ENCODE measurements at places on chromosomes 2 and 18.
A peak's percentile ranks its signal among the peaks of the same experiment; 100 is the strongest.

GRCh38 chr2:9738535-9739496 lies 104.5 kb upstream of the TAF1B start:
- DNase-seq, result no peak

DNA sequence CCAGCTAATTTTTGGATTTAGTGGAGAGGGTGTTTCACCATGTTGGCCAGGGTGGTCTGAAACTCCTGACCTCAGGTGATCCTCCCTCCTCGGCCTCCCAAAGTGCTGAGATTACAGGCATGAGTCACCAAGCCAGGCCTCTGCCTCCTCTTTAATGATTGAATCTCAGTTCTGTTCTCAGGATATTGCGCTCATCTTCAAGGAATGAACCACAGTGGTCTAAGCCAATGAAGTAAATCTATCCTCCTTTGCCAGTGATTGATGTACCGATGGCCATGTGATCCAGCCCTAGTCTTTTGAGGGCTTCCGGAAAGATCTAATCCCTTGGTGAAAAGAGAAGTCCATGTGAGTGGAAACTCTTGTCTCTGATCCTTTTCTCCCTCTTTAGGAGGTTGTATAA lies 48.6 kb downstream of the POLE4 start:
- DNase-seq, result no peak

GRCh38 chr2:198321522-198322088 lies 517.2 kb downstream of the PLCL1 start:
- peak; percentile 8 for DNase-seq

- no peak for DNase-seq
Measured at GRCh38 chr2:240589850-240590525, 3.5 kb downstream of the CAPN10 start.

- no peak for DNase-seq
Measured at GRCh38 chr18:28455971-28456370, 279.0 kb upstream of the CDH2 start.

GRCh38 chr2:153214337-153214736 lies 264.2 kb downstream of the RPRM start:
- DNase-seq, result no peak

GRCh38 chr2:162226836-162227235 lies 16.4 kb downstream of the FAP start:
- no peak for DNase-seq

GRCh38 chr2:160906878-160907277 lies 253.3 kb upstream of the TANK start:
- no peak for DNase-seq

- DNase-seq, result peak; percentile 24
Measured at GRCh38 chr2:231795525-231796327, 9.5 kb downstream of the COPS7B start.

DNA sequence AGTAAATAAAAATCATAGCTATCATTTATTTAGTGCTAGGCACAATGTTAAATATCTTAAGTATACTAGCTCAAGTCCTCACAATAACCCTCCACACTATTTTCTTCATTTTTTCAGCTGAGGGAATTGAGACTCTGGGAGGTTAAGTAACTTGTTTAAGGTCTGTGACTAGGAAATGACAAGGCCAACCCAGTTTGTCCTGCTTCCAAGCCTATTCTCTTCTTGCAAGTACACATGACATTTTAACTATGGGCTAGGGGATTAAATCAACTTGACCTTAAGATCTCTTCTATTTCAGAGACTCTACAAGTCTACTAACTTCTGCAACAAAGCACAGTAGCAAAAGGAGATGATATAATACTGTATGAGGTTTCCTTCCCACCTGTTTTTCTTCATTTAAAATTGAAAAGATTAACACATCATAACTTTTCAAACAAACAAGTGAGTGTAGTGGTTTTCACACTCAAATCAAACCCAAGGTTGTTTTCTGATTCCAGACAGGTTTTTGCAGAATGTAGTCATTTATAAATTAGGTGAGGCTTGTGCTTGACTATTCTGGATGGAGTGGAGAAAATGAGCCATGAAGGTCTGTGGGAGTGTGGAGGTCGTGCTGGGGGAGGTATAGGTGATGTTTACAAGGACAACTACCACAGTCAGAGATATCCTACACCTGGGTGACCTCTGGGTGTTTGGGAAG lies 57.0 kb downstream of the CD28 start:
- DNase-seq, result no peak

DNA sequence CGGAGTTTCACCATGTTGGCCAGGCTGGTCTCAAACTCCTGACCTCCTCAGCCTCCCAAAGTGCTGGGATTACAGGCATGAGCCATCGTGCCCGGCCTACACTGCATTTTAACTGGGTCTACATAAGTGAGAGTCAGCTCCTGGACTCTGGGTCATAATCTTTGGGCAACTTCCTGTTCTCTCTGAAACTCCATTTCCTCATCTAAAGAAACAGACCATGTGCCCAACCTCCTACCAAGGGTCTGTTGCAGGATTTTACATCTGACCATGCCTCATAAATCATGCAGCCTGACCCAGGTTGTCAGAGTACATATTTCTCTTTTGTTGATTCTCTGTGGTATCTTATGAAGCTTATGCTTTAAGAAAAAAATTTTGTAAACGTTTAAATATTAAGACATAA lies 280.4 kb downstream of the ALPK2 start:
- DNase-seq, result no peak

DNA sequence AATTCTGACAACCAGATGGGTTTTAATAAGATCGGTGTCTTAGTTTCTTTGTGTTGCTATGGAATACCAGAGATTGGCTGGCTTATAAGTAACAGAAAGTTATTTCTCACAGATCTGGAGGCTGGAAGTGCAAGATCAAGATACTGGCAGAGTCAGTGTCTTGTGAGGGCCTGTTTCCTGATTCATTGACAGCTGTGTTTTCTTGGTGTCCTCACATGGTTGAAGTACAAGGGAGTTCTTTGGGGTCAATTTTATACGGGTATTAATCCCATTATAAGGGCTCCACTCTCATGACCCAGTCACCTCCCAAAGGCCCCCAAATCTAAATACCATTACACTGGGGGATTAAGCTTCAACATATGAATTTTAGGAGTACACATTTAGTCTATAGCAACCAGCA lies 421.1 kb downstream of the LRP1B start:
- peak; percentile 97 for DNase-seq

GRCh38 chr2:239139566-239139965 lies 261.3 kb downstream of the HDAC4 start:
- DNase-seq, result no peak

DNA sequence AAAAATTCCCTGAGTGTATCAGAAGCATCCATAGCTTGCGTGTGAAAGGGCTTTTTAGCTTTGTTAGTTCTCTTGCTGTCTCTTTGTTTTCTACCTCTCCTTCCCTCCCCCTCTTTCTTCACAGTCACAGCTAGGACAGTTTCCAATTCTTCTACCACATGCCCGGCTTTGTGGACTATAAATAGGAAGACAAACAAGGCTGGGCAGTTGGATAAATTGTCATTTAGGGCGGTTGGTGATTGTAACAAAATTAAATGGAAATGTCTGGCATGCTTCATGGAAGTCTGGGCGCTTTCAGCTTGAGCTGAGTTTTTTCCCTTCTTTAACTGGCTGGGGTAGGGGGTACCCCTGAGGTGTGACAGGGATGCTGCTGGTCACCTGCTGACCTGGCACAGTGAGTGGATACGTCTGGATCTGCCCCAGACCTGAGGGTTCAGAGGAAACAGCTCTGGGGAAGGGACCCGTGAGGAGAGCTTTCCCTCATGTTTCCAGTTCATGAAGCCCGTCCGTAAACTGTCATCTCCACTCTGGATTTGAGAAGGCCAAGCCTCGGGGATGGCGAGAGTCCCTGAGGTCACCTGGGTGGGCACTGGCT lies 29.0 kb upstream of the GIGYF2 start:
- DNase-seq, result no peak

DNA sequence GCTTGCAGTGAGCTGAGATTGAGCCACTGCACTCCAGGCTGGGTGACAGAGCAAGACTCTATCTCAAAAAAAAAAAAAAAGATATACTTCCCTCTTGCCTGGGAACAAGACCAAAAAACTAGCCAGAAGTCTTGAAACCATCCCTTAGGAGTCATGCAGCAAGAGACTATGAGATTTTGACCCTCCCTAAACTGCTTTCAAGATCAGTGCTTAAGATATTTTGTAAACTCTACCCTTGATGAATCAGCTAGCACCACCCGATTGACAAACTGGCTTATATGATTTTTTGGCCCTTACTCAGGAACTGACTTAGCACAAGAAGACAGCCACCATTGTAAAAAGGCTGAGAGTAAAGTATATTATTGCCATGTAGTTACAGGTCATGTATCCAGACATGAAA lies 3.8 kb downstream of the SULT1C3 start:
- DNase-seq, result no peak

DNA sequence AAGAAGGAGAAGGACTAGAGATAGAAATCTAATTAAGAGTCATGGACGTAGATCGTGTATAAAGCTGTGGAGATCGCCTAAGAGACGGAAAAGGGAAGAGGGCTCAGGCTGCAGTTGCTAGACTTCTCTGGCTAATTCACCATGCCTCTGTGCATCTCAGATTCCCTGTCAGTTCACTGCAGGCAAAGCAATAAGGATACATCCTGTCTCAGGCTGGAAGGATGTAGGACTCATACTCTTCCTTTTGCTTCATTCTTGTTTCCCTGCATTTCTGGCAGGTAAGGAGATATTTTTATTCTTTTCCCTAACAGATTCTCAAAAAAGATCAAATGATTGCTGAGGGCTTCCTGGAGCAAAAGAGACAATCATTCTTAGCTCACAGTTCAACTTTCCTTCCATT lies 112.5 kb downstream of the AP1S3 start:
- DNase-seq, result peak; percentile 60

GRCh38 chr18:3221496-3221895 lies 1.7 kb upstream of the MYOM1 start:
- no peak for DNase-seq

- peak; percentile 99 for DNase-seq
Measured at GRCh38 chr2:23534771-23535170, 149.8 kb downstream of the KLHL29 start.

- DNase-seq, result peak; percentile 36
Measured at GRCh38 chr2:11365096-11365879, 20.9 kb upstream of the ROCK2 start.

- DNase-seq, result no peak
Measured at GRCh38 chr2:95272299-95272751, 1.9 kb upstream of the PROM2 start.

DNA sequence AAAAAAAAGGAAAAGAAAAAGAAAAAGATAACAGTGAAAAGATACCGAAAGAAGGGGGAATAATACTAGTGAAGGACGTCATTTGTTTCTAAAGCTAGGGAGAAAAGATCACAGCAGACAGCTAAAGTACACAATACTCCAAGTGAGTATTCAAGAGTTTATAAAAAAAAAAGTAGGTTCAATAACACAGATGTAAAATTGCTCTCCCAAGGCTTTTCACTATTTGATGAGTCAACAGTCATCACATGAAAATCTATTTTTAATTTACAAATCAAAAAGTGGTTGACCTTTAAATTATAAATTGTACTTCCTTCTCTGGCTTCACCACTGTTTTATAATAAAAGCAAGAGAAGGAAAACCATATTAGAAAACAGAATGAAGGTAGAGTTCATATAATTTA lies 144.0 kb downstream of the ZRANB3 start:
- no peak for DNase-seq

DNA sequence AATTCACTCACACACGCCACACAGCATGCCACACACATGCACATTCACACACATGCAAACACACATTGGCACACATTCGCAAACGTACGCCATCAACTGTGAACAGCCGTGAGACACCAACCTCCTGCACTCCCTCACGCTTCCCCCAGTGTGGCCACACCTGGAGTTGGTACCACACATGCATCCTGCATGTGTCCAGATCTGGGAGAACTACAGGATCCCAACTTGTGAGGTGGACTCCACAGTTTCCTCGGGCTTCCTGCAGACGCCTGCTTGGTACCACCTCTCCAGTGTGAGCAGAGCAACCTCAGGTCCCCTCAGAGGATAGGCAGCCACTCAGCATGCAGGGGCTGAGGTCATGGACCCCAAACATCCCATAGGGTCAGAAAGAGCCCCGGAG lies 239.0 kb downstream of the EIPR1 start:
- no peak for DNase-seq

- DNase-seq, result no peak
Measured at GRCh38 chr2:10960606-10961489, 49.1 kb downstream of the KCNF1 start.

GRCh38 chr2:69260666-69261065 lies 126.4 kb downstream of the GFPT1 start:
- DNase-seq, result no peak

DNA sequence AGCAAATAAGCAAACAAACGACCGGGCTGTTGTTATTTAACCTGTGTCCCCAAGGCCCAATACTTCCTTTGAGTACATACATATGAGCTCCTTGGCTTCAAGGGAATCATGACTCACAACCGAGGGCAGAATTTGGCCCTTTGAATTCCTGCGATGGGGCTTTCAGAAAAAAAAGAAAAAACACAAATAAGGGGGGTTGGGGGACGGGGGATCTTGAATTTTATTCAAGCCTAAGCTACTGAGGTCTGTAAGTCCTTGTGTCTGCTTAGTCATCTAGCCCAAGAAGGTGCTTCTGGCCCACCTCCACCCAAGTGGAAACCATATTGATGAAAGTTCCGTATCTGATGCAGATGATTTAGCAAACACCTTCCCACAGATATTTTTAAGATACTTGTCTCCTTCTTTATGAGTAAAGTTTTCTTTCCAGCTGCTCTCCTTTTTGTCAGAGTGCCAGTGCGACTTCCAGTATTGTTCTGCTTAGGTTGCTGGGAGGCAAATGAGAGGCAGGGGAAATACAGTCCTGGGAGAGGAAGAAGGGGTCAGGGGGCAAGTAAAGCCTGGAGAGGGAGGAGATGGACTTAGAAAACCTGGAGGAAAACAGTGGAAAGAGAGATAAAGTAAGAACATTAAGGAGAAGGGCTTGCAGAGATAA lies 169.6 kb downstream of the ZEB2 start:
- no peak for DNase-seq

DNA sequence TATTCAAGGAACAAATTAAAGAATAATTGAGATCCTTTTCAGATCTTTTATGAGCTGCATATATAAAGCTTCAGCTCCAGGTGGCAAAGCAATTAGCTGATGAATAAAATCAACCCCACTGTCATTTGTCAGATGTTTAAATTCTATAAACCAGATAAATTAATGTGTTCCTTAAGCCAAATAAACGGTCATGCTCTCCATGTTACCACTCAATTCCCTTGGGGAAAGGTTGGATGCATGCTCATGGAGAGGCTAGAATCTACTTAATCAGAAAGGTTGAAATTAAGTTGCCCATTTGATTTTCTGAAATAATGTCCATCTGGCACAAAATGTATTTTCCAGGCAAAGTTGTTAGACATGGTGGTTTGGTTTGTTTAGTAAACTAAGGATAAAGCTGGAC lies 282.5 kb upstream of the SPRED2 start:
- DNase-seq, result no peak

DNA sequence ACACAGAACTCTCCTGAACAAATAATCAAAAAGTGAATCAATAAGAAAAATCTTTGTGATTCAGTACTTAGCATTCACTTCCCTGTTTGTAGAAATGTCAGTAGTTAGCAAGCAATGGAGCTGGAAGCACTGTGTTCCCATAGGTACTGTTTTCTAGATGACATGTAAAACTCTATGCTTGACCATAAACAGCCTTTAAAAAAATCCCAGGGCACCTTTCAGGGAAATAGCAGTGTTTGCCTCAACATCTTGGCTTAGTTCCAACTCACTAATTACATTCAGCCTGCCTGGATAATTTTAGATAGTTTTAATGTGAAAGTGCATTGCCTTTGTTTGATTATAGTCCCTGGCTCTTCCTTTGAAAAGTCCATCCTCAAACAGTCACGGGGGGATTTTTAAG lies 721.8 kb downstream of the ERBB4 start:
- no peak for DNase-seq

Measured in SJCRH30 (cell line).